ENCODE measurements at places on chromosomes 16 and 17.

GRCh38 chr16:84999200-84999599 lies 12.1 kb downstream of the ZDHHC7 start:
- DNase-seq: no peak

GRCh38 chr16:25570131-25570530 lies 121.6 kb upstream of the HS3ST4 start:
- DNase-seq: no peak

- no peak for DNase-seq
Observed at GRCh38 chr17:32859857-32860525, 16.9 kb downstream of the MYO1D start.

DNA sequence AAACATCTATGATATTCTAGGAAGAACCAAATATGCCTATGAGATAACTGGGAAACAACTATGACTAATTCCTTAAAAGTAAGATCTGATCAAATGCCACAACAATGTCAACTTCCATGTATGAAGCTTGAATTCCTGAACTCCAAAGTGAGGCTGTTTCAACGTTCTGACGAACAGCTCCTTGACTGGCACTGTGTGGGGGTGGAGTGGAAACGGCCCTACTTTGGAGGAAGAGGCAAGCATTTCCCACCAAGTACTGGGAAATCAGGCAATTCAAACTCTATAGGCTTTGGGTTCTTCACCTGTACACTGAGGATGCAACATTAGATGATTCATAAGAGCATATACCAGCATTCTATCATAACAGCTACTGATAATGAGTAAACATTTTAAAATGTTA lies 187.2 kb downstream of the CDK5R1 start:
- DNase-seq: no peak

- no peak for DNase-seq
Observed at GRCh38 chr16:27330542-27330941, 16.8 kb downstream of the IL4R start.

- DNase-seq: peak; percentile 99
Observed at GRCh38 chr16:58025351-58026138, at the start of gene MMP15. Gene MMP15 (plus strand): TSS chr16:58025754. CDS start chr16:58026351, 597 bp downstream.

DNA sequence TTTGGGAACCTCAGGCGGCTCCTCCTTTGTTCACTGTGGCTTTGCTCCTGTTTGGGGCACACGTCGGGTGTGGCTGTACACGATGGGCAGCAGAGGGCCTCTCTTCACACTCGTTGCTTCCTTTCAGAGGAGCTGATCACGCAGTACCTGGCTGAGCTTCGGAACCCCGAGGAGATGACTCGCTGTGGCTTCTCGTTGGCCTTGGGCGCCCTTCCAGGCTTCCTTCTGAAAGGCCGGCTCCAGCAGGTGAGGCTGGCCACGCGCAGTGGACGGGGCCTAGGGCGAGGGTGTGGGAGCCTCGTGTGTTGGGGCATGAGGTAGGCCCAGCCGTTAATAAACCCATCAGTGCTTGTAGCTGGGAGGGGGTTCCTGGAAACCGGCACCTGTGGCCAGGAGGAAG lies 85.0 kb upstream of the ZNF750 start:
- DNase-seq: no peak

DNA sequence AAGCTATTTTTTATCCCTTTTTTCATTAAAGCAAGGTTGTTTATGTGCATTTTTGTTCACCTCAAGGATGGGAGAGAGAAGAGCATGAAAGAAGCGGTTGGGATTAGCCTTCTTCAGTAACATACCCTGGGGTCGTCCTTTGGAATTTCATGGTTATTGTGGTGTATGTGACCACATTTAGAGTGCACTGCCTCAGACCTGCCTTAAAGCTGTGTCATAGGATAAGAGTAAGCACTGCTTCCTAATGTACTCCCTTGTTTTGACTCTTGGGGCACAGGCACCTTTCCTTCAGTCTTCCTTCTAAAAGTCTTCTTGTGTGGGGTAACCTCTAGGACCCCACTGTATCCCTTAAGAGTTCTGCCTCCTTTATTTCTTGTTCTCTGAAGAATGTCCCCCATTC lies 28.9 kb downstream of the TNRC6A start:
- DNase-seq: no peak

GRCh38 chr17:82920715-82921114 lies 80.9 kb upstream of the ZNF750 start:
- DNase-seq: no peak

- DNase-seq: peak; percentile 83
Observed at GRCh38 chr17:35731239-35731916, at the start of gene RASL10B. Gene RASL10B (plus strand): TSS chr17:35731639. CDS start chr17:35735185, 3,546 bp downstream.

GRCh38 chr16:19700319-19700781 lies 17.7 kb downstream of the KNOP1 start:
- no peak for DNase-seq

DNA sequence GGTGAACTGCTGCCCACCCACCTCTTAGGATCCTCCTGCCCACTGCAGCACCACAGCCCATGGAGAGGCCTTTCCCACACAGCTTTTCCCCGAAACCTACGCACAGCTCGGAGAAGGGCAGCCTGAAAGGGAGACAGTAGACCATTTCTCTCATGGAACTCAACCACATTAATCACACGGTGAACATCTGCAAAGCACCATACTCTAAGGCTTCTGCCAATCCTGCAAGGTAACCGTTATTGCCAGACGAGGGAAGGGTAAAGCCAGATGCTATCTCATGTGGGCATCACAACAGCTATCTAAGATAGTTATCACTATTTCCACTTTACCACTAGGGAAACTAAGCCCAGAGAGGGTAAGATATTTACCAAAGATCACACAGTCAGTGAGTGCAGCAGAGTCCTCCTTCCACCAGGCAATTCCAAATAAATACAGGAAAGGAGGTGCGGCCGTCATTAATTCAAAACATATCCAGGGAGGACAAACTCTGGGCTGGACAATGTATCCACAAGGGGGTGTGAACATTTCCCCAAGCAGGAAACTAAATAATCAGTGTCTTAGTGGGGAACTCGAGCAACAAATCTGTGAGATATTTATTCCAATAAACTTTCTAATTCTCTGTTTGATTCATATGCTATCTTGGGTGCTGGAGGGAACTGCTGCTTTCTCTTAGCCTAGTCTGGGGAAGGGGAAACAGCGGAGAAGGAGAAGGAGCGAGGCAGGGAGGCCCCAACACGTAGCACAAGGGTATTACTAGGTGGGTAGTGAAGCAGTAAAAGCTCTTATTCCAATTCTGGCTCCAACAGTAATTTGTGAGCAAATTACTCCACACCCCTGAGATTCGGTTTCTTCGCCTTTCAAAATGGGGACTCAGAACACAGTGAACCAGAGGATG lies 723 bp downstream of the TMEM186 start:
- DNase-seq: no peak

DNA sequence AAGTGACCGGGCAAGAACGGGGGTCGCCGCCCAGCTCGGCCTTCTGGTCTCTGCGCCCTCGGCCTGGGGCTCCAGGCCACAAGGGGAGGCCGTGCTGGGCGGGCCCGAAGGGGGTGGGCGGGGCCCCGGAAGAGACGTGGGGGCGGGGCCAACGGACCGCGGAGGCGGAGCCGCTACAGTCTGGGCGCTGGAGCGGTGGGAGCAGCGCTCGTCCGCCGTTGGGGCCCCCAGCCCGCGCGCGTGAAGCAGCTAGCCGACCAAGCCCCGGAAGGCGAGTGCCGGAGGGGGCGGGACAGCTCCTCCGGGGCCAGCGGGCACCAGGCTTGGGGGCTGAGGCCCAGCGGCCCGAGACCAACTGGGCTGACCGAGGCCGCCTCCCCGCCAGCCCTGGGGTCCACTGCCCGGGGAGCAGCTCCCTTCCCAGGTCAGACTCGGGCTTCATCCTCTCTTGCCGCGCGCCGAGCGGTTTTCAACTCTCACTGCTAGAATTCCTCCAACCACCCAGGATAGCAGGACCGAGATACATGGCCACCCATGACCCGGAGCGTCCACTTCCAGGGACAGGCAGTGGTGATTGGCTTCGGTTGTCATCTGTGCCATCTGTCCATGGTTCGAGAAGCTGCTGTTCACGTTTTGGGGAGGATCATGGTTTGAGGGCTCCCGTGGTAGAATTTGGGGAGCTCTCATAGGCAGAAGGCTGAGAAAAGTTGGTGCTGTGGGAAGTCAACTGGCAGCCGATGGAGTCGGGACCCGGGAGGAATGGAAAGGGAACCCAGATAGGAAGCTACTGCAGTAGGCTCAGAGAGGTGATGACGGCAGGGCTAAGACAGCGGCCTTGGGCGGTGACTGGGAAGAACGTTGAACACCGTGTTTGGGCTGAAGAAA lies 44.6 kb upstream of the LCMT1 start:
- DNase-seq: peak; percentile 92

DNA sequence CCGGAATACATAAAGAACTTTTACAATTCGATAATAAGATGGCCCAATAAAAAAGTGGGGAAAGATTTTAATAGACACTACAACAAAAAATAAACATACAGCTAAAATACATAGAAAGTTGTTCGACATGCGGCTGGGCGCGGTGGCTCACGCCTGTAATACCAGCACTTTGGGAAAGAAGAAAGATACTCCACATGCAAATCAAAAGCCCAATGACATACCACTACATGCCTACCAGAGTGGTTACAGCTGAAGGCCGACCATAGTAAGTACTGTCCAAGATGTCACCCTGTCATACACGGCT lies 9.3 kb downstream of the PRCD start:
- no peak for DNase-seq

DNA sequence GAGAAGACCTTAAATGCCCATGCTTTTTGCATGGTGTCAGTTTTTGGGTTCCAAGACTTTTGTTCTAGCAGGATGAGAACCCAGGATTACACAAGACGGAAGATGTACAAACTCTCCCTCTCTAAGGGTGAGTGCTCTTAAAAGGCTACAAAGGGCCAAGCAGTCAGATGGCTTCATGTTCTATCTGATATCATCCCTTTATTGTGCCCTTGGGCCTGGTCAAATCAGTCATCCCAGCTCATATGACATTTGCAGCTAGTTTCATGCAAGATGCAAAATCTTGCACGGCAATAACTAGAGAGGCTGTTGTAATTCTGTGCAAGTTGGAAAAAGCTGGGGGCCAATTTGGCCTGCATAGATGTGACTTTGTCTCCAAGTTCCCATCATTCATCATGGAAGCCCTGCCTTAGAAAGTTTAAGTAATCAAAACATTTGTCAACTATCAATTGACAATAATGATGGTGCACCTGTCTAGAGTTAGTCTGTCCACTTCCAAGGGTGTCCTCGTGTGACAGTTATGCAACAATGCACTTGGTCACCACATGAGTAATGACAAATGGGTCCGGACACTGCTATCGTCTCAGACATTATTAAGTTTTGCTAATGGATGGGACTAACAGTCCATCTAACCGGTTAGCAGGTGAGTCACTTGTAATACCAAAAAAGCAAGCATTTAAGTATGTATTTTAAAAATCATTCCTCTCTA lies 58.6 kb upstream of the ZFHX3 start:
- no peak for DNase-seq

- no peak for DNase-seq
Observed at GRCh38 chr16:82331397-82331796, 161.4 kb upstream of the MPHOSPH6 start.
